ENCODE measurements at places on chromosomes 11 and 22.

DNA sequence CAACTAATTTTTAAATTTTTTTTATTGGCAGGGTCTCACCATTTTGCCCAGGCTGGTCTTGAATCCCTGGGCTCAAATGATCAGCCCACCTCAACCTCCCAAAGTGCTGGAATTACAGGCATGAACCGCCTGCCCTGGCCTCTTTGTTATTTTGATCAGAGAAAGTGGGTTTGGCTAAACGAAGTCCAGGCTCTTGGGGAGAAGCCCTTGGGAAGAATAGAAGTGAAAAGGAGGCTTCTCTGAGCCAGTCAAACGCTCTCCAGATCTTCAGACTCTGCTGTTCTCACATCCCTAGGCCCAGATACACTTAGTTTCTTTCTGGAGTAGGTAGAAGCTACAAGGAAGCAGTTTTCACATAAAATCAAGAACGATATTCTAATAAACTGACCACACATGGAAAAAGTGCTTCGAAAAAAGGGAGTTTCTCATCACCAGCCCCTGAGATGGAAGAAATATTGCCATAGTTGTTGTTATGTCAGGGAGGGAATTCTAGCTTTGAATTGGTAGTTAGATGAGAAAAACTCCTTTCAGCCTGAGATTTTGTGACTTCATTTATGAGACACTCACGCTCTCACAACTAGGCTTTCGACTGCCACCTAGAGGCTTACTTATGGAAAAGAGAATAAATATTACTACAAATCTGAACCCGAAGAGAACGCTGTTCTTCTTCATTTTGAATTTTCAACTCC lies 41.7 kb upstream of the AQP11 start:
- peak; percentile 14 for DNase-seq

GRCh38 chr22:40678493-40679248 lies 613 bp upstream of the MCHR1 start:
- DNase-seq: no peak

GRCh38 chr11:105641433-105641832 lies 31.6 kb downstream of the GRIA4 start:
- DNase-seq: no peak

GRCh38 chr11:134244593-134244992 lies 8.6 kb downstream of the THYN1 start:
- no peak for DNase-seq

DNA sequence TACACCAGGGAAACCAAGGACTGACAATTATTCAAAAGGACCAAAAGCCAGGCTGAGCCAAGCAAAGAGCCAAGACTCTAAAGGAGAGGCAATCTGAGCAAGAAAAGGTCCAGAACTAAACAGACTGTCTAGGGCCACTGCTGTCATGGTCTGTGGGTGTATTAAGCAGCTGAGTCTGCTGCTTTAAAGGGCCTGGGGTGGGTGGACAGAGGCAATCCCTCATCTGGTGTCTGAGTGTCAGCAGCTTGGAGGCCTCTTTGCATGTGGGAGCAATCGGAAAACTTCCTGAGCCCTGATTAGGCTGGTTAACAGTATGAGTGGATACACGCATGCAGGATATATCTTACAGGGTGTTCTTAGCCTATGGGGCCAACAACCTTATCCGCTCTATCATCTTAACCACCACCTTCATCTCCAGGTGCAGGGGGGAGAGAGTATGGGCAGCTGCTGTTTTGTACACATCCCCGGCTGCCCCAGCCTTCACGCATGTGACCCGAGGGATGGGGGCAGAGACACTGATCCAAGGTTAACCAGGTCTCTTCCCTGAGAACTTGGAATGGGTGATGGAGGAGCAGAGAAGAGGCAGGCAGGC lies 67.5 kb upstream of the TIMP3 start:
- DNase-seq: no peak

- DNase-seq: no peak
Observed at GRCh38 chr11:35116762-35117640, 22.0 kb upstream of the CD44 start.

GRCh38 chr11:101436511-101437142 lies 147.2 kb downstream of the TRPC6 start:
- peak; percentile 42 for DNase-seq

All from neural crest cell (in vitro differentiated cells).